ENCODE measurements at places on chromosomes 16 and 17.

- no peak for DNase-seq
These were observed 39.5 kb downstream of the MRM1 start for GRCh38 chr17:36640836-36641235.

DNA sequence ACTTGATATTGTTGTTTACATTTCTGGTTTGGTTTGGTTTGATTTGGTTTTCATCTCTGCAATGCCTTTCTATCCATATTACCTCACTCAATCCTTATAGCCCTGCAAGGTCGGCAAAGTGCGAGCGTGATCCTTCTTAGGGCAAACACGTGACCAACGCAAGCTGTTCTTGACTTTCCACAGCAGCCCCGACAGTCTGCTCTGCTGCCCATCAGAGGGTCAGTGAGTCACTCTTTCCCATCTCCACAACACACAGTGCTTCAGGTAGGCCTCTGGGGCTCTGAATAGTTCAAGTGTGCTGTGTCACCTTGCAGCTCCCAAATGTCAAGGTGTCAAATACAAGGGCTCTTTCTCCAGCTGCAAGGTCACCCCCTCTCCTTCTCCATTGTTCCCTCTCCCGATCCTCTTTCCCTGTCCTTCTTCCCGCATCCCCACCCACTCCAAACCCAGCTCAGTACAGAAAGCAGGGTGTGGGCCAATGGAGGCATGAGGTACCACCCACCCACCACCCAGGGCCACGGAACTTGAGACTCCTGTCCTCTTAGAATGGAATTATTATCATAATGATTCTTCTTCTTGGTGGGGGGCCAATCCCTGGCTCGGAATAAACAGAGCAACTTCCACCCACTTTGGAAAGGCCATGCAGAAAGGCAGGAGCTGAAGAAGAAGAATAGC is 139.7 kb downstream of the SLC39A11 start:
- no peak for DNase-seq

DNA sequence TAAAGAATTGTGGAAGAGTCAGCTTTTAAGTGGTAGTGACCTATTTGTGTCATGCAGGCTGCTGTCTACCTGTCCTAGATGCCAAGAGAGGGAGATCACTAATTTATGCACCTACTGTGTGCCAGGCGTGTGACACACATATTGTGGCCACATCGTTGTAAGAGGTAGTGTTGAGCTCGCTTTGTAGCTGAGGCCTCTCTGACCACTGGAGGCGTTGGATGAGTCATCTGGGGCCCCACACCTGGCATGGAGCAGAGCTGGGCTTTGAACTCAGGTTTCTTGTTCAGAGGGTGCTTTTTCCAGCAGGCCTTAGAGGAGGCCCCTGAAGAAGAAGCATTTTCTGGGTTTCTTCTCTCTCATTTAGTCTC is 52.3 kb upstream of the LGALS9 start:
- no peak for DNase-seq

GRCh38 chr16:14375132-14375491 is 254.9 kb downstream of the PARN start:
- DNase-seq = no peak

GRCh38 chr16:57128771-57129389 is 36.5 kb downstream of the CPNE2 start:
- no peak for DNase-seq

DNA sequence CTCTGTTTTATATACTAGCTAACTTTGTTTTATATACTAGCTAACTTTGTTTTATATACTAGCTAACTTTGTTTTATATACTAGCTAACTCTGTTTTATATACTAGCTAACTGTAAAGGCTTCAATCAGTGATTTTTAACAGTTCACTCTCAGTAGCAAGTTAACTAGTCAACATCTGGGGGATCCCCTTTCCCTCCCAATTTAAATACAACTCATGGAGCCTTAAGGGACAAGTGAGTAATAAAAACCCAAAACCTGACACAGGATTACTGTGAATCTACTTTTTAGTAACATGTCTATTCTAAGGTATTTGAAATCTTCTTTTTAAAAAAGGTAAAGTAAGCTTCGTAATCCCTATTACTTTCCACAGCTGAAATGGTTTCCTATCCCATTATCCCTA is 32.2 kb downstream of the FAM222B start:
- no peak for DNase-seq

DNA sequence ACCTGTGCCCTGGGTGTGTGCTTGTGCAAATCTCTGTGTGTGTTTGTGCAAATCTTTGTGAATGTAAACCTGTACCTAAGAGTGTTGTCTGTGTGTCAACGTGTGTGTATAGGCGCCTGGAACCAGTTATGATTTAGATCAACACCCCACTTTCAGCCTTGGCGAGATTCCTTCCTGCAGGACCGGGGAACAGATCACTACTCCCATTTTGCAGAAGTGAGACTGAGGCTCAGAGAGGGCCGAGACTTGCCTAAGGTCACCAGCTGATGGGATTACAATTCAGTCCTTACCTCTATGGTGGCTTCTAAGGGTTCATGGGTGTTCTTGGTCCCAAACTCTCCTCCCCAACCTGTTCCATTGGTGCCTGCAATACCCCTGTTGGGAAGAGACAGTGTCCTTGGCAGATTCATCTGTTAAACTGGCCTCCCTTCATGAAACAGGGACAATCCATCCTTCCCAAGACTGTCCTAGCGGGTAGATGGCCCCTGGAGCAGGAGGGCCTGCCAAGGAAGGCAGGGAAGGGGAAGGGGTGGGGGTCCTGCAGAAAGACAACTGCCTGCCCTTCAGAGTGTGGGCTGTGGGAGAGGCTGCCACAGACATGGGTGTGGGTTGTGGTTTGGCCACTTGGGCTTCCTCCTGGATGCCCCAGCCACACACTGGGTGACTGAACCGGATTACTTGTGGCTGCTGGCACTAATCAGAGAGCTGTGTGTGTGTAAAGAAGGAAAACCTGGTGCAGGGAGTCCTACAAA is 6.9 kb upstream of the MAPK7 start:
- DNase-seq = peak; percentile 86

- peak; percentile 1 for DNase-seq
These were observed 389.9 kb downstream of the UTP18 start for GRCh38 chr17:51650202-51650601.

GRCh38 chr17:40791787-40792436 is 7.8 kb downstream of the KRT28 start:
- peak; percentile 39 for DNase-seq

DNA sequence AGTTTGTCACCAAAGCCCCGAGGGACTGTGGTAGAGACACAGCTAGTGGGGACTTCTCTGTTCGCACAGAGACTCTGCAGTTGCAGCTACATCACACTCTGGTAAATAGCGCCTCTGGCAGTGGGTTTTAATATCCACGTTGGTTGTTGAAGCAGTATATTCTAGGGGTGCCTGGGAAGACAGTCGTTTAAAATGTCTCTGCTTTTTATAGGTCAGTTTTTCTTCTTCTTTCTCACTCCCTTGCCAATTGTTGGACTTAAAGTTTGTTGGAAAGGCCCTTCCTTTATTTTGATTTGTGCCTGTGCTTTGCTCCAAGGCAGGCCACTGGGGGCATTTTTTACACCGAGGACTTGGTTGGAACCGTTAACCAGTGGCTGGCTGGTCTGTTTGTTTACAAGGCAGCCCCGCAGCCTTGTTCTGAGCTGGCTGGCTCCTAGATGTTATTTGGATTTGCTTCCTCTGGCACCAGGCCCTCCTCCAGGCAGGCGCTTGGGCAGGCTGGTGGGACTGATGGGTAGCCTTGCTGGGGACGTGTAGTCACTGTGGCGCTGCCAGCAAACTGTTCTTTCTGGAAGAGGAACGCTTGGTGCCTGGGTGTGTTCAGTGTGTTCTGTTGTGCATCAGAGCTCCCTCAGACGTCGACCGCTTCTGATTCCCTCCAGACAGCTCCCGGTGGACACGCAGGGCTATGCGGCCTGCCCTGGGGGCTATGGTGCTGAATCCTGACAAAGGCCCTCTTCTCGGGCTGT is 218.2 kb upstream of the CHMP6 start:
- no peak for DNase-seq

- DNase-seq = no peak
These were observed 10.7 kb upstream of the ZNF423 start for GRCh38 chr16:49866595-49867071.

DNA sequence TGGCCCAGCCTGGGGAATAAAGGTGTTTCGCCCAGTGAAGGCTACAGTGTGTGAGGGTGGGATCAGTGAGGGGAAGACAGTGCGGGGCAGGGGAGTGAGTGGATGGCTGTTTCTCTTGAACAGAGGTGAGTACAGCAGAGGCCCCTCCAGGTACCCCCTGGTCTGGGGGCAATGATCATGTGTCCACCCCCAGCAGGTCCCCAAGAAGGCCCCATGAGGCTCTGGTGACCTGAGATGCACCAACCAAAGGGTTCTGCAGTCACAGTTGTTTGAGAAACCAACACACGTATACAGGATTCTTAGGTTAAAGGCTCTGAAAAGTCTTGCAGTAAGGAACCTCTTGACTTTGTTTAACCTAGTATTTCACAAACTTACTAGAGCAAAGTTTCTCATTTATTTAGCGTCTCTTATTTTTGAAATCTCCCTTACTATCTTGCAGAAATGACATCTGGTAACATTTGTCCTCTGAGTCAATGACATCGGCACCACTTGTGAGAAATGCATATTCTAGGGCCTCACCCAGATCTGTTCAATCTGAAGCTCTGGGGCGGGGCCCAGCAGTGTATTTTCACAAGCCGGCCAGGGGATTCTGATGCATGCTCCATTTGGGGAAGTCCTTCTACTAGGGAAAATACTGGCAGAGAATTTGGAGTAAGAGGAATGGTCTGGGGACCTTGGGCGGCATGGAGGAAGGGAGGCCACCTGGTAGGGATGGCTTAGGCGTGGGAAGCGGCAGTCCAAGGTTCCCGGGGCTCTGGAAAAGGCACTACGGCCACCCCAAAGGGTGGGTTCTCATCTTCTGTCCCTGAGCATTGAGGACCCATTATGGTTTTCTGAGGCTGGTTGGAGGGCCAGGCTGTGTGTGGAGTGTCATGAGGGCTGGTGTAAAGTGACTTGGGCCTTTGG is 217.3 kb downstream of the NTN1 start:
- no peak for DNase-seq

- no peak for DNase-seq
These were observed 18.5 kb downstream of the MLYCD start for GRCh38 chr16:83917152-83918120.

DNA sequence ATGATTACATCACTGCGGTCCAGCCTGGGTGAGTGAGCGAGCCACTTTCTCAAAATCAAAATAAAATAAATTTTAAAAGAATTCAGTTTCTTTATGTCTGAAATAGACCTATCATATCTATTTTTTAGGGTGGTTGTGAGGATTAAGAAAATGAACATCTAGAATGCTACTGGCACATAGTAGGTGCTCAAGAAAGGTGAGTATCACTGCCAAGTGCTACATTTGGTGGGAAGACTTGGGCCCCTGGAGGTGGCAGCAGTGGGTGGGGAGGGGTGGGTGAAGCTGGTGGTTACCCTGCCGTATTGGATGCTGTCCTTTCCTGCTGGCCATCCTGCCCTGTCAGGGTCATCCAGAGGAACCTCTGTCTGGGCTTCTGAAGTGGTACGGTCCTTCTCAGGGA is 50.3 kb downstream of the ABCC6 start:
- no peak for DNase-seq

- DNase-seq = no peak
These were observed 190.9 kb upstream of the GSE1 start for GRCh38 chr16:85422196-85422631.

DNA sequence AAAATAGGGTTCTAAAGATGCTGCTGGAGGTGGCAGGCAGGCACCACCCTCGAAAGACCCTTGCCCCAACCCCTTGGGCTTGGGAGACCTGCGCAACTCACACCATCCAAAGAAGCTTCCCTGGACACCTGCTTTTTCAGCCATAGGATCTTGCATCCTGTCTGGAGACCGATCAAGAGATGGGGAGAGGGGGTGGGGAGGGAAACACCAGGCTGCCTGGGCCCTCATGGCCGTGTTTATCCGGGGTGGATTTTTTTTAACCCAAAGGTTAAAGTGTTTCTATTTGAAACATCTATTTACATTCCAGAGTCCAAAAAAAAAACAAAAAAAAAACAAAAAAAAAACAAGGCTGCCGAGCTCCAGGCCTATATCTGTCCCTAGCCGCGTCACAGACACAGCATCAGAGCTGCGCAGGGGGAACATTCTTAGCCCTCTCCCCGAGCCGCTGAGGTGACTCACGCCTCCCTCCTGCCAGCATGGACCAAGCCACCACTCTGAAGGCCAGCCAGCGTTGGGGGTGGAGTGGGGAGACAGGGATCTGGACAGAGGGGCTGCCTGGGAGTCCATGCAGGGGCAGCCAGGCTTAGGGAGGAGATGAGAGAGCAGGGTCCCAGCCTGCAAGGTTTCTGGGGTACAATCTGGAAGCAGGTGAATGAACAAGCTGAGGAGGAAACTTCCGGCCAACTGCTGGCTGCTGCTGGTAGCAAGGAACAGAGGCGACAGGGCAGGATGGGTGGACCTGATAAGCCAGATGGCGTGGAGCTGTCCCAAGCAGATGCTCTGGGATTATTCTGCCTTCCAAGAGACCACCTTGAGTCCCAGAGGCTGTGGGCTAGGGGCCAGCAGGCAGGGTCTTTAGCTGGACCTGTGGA is 14.8 kb downstream of the HDAC5 start:
- peak; percentile 93 for DNase-seq

DNA sequence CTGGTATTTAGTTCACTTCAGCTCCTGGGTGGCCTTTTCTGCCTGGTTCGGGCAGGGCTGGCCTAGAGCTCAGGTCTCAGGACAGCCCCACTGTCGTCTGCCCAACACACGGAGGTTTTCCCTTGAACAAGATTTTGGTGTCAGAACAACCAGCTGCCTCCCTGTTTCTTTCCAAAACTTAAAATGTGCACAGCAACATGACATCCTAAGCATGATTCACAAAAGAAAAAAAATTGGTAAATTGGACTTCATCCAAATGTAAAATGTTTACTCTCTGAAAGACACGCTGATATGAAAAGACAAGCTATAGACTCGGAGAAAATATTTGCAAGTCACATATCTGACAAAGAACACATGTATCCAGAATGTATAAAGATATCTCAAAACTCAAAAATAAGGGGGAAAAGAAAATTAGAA is 197.8 kb upstream of the CHMP6 start:
- DNase-seq = no peak

DNA sequence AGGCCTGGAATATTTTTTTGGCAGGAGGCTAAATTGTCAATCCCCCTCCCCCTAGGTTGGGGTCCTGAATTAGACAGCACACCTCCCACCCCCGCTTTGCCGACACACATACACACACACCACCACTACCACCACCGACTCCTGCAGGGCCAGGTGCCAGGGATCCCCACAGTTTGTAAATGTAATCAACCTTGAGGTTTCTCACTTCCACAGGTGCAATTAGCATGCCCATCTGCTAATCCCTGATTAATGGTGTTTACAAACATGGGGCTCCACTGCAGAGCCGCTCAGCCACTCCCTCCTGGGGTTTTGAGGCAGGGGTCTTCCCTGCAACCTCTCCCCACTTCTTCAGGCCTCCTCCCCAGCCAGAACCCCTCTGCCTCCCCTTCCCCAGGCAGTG is 11.8 kb downstream of the MRM1 start:
- DNase-seq = no peak

Measured in myocyte (in vitro differentiated cells).